ENCODE measurements at places on chromosomes 2 and 18.
A peak's percentile ranks its signal among the peaks of the same experiment; 100 is the strongest.

- DNase-seq: peak; percentile 79
Measured at GRCh38 chr2:32865399-32866068, 81.2 kb upstream of the LTBP1 start.

DNA sequence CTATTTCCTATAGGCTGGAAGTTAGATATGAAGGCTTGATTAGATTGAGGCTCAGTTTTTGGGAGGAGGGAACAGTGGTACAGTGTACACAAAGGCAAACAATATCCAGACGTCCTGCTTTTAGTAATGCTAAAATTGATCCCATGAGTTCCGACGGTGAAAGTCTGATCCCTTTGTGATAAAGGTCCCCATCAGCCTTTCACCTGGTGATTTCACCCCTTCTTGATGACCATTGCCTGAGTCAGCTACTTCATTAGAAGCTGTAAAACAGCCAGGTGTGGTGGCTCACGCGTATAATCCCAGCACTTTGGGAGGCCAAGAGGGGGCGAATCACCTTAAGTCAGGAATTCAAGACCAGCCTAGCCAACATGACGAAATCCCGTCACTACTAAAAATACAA lies 29.7 kb downstream of the TWSG1 start:
- no peak for DNase-seq

GRCh38 chr18:53241161-53241560 lies 901.2 kb downstream of the DCC start:
- no peak for DNase-seq

DNA sequence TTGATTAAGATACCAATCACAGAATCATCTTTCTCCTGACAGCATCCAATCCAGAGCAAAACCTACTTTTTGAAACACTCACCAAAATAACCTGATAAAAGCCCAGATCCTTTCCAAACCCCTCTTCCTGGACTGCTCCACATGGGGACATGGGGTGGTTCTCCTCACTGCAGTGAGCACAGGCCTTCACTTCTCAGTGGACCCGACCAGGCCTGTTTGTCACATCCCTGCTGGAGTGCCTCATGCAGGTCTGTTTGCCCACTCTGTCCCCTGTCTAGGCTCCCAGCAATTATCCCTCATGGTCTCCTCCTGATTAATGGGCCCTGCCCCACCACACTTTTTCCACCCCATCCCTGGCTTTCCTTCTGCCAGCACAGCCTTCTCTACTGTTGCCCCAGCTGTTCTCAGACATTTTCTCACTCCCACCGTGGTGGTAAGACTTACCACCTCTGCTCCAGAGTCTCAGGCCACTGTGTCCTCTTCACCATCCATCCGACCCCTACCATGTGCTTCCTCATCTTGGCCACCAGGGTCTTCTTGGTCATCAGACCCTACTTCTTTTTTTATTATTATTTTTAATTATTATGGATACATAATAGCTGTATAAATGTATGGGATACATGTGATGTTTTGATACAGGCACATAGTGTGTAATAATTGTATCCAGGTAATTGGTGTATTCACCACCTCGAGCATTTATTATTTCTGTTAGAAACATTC lies 21.1 kb downstream of the MRPL30 start:
- DNase-seq: no peak

GRCh38 chr2:149564983-149565382 lies 22.6 kb downstream of the MMADHC start:
- DNase-seq: no peak

DNA sequence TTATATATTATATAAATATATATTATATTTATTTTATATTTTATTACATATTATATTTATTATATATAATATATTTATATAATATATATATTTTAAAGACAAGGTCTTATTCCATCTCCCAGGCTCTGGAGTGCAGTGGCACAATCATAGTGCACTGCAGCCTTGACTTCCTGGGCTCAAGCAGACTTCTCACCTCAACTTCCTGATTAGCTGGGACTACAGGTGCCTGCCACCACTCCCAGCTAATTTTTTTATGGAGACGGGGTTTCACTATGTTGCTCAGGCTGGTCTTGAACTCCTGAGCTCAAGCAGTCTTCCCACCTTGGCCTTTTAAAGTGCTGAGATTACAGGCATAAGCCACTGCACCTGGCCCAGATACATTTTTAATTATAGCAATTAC lies 110.0 kb downstream of the PHLPP1 start:
- DNase-seq: no peak

GRCh38 chr2:4895371-4895770 lies 796.8 kb upstream of the SOX11 start:
- no peak for DNase-seq

Data from adipocyte (in vitro differentiated cells).